ENCODE measurements at places on chromosomes 4 and X.

DNA sequence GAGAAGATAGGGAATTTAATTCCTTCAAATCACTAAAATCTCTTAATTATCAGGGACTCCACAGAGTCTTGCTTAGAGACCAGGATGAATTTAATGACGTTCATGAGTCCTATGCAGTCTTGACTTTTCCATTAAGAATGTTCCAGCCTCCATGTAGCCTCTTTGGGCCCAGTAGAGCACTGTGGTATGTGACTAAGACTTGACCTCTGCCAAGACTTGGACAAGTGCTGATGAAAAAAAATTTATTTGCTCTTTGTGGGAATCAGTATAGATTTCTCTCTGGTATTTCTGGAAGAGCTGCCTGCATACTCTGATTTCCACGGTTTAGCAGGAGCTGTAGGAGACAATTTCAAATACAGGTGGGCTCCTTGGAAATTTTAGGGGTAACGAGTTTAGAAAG lies 40.6 kb downstream of the CHRDL1 start:
- peak; percentile 47 for DNase-seq

GRCh38 chr4:121740796-121741409 lies 24.1 kb downstream of the SMIM43 start:
- DNase-seq = no peak

DNA sequence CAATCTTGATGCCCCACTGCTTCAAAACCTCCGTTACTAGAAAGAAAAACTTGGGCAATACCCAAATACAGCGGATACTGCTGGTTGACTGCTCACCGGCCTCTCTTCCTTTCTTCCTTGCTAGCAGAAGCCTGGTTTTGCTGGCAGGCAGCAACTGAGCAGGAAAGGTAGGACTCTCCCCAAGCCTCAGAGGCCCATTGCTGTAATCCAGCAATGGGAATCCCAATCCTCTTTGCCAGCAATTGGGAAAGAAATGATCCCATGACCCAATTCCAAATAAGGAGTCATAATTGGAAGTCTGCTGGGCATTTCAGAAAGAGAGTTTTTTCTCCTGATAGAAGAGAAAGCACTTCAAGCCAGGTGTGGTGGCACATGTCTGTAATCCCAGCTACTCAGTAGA lies 394.5 kb downstream of the BCOR start:
- DNase-seq = no peak

- DNase-seq = peak; percentile 22
These were observed 45.5 kb downstream of the PPP1R2C start for GRCh38 chrX:42732506-42732905.

- no peak for DNase-seq
These were observed 679 bp upstream of the MSL3 start for GRCh38 chrX:11757397-11757718.

DNA sequence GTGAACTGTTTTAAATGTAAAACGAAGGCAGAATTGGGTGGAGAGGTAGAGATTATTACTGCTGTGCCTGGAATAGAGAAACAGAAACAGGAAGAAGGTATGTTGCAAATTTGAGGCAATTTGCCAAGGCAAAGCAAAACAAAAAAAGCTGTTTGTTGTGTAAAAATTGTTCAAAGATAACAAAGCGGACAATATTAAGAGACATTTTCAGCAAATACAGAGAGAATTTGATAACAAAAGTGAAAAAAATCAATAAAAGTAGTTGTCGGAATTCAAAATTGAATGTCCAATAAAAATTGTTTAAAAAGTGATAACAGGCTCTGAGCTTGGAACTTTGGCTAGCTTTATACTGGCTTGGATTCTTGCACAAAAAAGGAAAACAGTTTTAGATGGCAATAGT lies 14.4 kb upstream of the SMS start:
- DNase-seq = peak; percentile 39

DNA sequence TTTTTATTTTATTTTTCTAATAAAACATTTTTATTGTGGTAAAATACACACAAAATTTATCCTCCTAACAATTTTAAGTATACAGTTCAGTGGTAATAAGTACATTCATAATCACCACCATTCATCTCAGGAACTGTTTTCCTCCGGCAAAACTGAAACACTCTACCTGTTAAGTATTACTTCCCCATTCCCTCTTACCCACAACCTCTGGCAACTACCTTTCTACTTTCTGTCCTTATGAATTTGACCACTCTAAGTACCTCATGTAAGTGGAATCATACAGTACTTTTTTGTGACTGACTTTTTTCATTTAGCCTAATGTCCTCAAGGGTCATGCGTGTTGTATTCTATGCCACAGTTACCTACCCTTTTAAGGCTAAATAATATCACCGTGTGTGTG lies 21.1 kb upstream of the HSFX4 start:
- DNase-seq = no peak

DNA sequence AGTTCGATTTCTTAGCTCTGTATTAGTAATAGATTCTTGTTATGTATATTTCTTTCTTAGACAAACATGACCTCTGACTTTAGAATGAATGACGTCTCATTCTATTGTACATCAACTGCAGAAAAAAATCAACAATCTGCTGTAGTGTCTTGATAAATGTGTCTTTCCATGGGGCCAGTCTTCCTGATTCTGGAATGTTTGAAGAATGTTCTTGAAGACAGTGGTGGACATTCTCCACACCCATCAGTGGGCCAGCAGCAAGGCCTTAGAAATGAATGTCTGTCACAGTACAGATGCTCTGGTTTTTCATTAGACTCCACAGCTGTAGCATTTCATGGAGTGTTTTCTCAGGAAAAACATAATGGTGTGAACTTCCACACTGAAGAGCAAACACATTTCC lies 63.2 kb upstream of the FAM47B start:
- DNase-seq = peak; percentile 33

DNA sequence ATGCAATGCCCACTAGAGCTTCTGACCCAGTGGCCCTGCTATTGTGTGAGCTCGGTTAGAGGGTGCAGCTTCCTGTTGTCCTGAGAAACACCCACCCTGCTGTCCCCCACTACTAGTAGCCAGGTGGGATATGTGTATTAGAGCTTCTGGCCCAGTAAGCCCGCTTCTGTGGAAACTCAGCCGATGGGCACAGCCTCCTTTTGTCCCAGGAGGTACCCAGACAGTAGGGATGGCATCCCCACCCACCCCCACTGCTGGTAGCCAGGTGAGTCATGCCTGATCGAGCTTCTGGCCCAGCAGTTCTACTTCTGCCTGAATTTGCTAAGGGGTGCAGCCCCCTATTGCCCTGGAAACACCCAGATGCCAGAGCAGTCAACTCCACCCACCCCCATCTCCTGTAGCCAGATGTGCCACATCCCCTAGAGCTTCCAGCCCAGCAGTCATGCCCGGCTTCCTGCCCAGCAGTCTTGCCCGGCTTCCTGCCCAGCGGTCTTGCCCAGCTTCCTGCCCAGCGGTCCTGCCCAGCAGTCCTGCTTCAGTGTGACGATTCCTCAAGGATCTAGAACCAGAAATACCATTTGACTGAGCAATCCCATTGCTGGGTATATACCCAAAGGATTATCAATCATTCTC lies 162.7 kb upstream of the KLF8 start:
- no peak for DNase-seq

- DNase-seq = no peak
These were observed 94.4 kb downstream of the NWD2 start for GRCh38 chr4:37338972-37339371.

DNA sequence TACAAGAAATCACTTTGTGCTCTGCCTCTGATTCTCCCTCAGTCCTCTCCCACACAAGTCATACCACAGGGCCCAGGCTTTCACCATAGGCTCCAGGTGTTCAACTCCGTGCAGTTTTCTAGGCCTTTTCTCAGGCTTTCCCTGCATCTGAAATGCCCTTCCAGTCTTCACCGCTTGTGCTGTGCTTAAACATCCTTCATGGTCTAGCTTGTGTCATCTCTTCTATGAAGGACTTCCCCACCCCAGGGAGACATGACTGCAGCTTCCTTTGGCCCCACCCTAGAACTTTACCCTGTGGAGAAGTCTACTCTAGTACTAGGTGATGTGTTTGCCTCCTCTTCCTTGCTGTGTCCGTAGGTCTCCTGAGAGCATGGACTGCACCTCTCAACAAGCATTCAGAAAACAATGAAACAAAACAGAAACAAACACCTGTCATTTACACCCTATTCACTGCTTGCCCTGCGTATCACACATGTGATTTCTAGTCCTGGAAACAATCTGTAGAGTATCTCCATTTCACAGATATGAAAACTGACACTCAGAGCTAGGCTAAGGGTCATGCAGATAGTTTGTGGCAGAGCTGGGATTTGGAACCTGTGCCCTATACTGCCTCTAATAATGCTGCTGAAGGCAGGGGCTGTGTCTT lies 22.7 kb upstream of the LEF1 start:
- no peak for DNase-seq

- DNase-seq = no peak
These were observed 426.7 kb downstream of the RPA4 start for GRCh38 chrX:97310373-97310772.

DNA sequence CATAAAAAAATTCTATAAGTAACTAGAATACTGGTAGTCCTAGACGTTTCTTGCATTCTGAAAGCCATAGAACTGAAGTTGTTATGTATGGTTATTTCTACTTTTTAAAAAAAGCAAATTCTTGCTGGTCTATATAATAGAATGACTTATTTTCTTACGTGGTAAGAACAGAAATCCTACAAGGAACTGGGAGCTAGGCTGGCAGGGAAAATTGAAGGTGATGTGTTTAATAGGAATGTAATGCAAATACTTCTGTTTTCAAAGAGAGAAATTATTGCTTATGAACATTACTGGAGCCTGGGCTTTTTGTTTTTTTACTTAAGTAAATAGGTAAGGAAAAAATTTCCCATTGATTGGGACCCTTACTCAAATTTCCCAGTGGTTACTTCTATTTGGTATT lies 8.9 kb downstream of the CCNA2 start:
- DNase-seq = peak; percentile 55

GRCh38 chrX:150258176-150258425 lies 105.0 kb upstream of the MAMLD1 start:
- no peak for DNase-seq

Data from AG10803 (cell line).